ENCODE measurements at places on chromosomes 11 and 22.
A peak's percentile ranks its signal among the peaks of the same experiment; 100 is the strongest.

GRCh38 chr11:13289081-13289480 is 11.5 kb downstream of the BMAL1 start:
- DNase-seq: no peak

DNA sequence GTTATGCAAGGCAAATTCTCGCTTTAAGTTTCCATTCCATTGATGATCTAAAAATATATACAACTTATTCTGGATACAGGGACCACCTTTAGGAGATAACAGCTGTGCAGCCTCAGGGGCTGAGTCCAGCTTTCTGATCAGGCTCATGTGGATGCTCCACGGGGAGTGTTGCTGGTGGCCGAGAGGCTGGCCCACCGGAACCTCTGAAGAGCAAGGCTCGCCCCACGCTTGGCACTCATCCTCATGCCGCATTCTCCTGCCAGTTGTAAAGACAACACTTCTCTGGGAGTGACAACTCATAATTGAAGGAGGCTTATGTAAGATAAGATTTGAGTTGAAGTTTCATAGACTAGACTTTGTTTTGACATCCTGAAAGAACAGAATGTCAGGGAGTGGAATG is 123.5 kb downstream of the MPPED1 start:
- DNase-seq: no peak

- DNase-seq: no peak
These were observed 55.7 kb upstream of the RASD2 start for GRCh38 chr22:35484651-35485556.

- no peak for DNase-seq
These were observed 31.8 kb downstream of the TXN2 start for GRCh38 chr22:36449596-36450175.

DNA sequence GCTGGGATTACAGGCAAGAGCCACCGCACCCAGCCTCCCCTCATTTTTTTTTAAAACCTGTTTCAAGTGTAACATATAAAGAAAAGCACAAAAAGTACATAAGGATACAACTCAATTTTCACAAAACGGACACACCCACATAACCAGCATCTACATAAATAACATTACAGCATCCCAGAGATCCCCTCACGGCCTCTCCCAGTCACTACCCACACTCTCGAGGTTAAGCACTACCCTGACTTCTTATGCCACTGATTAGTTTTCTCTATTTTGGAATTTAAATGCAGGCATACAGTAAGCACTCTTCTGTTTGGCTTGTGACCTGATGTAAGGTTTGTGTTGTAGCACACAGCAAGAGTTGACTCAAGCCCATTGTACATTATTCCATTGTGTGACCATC is 82.5 kb downstream of the CLPB start:
- no peak for DNase-seq

GRCh38 chr11:113637636-113638035 is 68.5 kb downstream of the TMPRSS5 start:
- no peak for DNase-seq

DNA sequence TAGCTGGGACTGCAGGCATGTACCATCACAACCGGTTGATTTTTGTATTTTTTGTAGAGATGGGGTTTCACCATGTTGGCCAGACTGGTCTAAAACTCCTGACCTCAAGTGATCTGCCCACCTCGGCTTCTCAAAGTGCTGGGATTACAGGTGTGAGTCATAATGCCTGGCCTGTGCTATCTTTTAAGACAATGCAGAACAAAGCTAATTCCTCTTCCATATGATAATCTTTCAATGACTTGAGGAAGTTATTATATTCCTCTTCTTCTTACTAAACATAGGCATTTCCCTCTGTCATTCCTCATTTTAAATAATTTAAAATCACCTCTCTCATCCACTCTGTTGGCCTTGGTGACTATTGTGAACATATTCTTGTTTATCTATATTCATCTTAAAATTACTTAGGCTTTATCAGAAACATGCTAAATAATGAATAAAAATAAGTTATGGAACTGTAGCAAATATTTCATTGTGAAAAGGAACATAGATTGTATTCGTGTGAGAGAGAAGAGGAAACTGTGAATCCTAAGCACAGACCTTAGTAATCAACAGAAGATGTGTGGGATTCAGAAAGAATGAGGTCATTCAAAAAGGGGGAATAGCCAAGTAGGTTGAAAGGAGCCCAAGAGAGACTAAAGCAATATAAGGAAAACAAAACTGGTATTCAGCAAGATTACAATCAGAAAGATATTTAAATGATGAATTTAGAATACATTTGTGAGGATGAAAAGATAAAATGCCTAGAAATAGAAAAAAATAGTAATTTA is 269.4 kb downstream of the TTC28 start:
- DNase-seq: no peak

GRCh38 chr22:20033045-20033706 is 12.3 kb downstream of the TANGO2 start:
- no peak for DNase-seq

DNA sequence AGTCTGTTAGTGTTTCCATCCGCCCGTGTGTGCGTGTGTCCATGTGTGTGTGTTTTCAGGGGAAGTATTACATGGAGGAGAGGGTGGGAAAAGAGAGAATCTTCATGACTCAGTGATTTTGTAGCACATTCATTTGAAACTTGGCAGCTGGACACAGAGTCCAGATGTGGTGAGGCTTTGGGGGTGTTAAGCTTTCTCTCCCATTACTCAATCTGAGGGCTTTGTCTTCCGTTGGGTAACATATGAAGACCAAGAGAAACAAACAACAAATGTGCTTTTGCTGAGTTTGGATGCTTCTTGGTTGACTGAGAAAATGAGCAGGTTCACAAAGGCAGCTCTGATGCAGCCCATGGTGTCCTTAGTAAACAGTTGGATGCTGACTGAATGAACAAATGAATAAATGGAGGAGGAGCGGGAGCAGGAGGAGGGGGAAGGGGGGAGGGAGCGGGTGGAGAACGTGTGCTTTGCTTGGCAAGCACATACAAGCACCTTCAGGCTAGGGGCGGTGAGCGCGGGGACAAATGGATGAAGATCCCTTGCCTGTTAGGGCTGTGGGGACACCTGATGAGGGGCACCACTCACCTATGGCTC is 104.3 kb downstream of the ST3GAL4 start:
- no peak for DNase-seq

DNA sequence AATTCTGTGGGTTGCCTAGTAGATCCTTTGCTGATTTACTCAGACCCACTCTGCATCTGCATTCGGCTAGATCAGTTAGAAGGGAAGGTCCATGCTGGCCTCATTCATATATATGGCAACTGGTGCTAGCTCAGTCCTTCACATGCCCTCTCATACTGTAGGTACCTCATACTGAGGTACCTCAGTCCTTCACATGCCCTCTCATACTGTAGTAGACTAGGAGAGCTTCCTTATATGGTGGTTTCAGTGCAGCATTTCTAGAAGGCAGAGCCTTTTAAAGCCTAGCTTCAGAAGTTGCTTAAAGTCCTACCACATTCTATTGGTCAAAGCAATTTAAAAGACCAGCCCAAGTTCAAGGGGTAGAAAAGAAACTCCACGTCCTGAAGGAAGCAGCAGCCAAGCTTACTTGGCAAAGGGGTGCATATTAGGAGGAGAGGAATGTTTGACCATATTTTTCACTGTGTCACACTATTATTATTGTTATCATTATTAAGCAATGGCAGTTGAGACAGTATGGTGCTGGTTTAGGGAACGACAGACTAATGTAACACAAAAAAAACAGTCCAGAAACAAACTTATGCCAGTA is 356.4 kb downstream of the DYNC2H1 start:
- no peak for DNase-seq

DNA sequence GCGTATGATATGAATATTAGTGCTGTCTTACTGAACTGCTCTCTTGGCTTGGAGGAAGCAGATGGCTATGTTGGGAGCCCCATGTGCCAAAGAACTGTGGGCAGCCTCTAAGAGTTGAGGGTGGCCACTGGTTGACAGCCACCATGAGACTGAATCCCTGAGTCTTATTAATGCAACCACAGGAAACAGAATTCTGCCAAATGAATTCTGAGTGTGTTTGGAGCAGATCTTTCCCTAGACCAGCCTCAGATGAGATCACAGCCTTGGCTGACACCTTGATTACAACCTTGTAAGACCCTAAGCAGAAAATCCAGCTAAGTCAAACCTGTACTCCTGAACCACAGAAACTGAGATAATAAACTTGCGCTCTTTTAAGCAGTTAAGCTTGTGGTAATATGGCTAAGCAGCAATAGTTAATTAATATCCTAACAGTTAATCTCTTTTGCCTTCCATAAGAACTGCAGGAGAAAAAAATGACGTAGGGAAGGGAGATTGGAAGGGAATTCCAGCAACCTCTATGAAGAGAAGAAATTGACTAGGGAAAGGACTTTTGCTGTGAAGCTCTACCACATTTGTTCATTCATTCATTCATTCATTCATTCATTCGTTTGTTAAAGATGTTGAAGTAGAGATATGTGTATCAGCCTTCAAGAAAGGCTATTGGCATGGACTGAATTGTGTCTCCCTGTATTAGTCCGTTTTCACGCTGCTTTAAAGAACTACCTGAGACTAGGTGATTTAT is 26.8 kb downstream of the ADM start:
- no peak for DNase-seq

DNA sequence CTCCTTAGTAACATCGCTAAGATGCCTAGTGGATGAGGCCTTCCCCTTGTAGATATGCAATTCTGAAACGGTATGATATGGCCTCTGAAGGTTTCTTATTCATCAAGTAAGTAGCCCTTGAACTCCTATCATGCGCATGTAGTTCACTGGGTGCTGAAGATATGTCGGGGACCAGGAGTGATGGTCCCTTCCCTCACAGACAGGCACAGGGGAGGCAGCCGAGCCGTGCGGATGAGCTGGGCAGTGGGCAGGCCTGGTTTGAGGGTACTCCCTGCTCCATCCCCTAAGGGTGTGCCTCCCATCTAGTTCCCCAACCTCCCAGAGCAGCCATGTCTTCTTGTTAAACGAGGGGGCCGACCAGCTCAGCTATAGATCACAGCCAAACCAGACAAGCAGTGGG is 40.1 kb downstream of the TP53I11 start:
- DNase-seq: no peak

DNA sequence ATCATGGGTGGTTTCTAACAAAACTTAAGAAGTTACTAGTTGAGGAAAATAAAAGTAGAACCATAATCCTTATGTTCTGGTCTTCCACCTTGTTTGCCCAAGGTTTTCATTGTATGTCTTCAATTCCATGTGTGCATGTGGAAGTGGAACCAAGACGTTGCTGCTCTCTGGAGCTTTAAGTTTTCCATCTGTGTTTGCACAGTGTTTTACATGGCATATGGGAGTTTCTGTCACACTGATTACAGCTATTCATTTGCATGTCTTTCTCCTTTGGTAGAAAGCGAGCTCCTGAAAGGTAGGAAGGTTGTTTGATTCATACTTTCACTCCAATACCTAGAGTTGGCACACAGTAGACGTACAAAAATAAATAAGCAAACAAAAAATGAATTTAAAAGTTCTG is 112.6 kb upstream of the LUZP2 start:
- no peak for DNase-seq

DNA sequence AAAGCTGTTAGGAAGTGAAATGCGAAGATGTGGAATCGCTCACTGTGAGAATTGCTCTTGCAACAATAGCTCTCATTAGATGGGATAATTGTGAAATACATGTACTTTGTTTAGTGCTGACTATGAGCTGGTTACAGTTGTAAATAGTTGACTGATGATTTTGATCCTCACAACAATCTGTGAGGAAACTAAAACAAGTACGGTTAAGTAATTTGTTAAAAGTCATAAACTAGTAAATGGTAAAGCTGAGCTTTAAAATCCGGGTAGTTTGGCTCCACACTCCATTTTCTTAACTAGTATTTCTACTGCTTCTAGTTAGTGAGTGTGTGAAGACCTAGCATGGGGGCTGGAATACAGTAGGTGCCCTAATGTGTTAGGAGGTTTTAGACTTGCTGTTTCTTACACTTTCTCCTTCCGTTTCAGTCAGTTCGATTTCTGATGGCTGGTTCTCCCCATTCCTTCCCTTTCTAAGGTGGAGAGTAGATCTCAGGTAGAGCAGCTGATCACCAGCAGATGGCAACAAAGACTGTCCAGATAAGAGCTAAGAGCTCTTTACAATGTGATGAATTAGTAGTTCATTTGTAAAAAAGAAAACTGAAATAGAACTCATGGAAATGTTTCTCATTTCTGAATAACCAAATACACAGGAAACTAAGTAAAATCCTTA is 16.3 kb upstream of the CYP2R1 start:
- DNase-seq: peak; percentile 23

- DNase-seq: no peak
These were observed 35.2 kb upstream of the CSNK1E start for GRCh38 chr22:38352436-38352835.

DNA sequence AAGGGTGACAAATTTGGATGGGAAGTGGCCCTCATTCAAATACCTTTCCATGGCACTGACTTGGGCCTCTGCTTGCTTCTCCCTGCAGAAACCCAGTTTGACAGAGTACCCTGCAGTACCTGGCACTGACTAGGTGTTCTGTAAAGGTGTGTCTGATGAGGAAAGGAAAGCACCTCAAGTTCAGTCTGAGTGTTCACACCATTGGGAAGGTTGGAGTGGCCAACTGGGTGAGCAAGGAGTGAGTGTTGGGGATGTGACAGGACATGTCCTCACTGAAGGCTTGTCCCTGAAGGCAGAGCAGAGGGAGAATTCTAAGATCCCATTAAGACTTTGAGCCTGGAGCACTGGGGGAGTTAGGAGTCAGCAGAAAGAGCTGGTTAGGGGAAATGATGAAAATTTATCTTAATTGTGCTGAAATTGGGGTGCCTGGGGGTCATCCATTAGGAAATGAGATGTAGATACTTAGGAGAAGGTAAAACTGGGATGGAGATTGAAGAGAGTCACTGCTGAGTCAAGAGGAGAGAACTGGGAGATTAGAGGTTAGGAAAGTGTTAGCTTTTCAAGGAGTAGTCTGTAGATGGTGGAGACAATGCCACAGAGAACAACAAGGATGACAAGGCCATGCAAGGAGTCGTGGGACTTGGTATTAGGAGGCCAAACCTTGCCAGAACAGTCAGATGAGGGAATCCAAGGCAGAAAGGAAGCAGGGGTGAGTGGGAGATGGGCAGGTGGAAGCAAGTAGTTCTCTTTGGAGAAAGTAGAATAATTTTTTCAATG is 6.1 kb downstream of the SREBF2 start:
- DNase-seq: no peak

GRCh38 chr22:20523086-20523983 is 15.9 kb downstream of the MED15 start:
- no peak for DNase-seq

DNA sequence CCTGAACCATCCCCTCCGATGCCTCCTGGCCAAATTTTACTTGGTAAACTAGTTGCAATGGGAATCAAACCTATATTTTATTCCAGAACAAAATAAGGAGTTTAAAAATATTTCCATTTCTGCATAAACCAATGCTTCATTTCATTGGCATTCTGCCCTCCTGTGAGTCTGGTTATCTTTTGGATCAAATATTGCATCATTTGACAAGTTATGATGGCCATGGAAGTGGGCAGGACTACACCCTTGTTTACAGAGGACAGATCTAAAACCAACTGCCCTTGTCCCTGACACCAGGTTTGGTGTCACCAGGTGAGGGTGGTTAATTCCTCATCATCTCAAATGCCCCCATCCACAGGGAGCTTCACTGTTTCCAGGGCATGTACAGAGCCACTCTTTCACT is 28.2 kb upstream of the E2F8 start:
- DNase-seq: no peak

GRCh38 chr11:108218455-108218854 is 4.0 kb downstream of the NPAT start:
- DNase-seq: no peak

GRCh38 chr11:106160494-106160893 is 83.0 kb downstream of the AASDHPPT start:
- DNase-seq: no peak

- DNase-seq: peak; percentile 32
These were observed 27.2 kb downstream of the TMPRSS6 start for GRCh38 chr22:37082251-37082873.
